ENCODE measurements at places on chromosomes 13 and 19. TPM values are rescaled to one million over a fixed set of nuclear protein-coding genes. Genes with fewer than 3 reads are reported as not detected.

Gene ZNF254
- total RNA-seq = 29.9 TPM

Gene CD37
- total RNA-seq = not detected

Gene DLL3
- 0.74 TPM for total RNA-seq

- H3K4me1 ChIP-seq = no peaks in the 10 kb centered on the region
- DNase-seq = no peak
- H3K27me3 ChIP-seq = no peaks in the 10 kb centered on the region
- no peaks in the 10 kb centered on the region for H3K36me3 ChIP-seq
- H3K4me3 ChIP-seq = no peak overlapping the region
Measured at GRCh38 chr13:51475727-51476501, 23.1 kb upstream of the INTS6 start.

DNA sequence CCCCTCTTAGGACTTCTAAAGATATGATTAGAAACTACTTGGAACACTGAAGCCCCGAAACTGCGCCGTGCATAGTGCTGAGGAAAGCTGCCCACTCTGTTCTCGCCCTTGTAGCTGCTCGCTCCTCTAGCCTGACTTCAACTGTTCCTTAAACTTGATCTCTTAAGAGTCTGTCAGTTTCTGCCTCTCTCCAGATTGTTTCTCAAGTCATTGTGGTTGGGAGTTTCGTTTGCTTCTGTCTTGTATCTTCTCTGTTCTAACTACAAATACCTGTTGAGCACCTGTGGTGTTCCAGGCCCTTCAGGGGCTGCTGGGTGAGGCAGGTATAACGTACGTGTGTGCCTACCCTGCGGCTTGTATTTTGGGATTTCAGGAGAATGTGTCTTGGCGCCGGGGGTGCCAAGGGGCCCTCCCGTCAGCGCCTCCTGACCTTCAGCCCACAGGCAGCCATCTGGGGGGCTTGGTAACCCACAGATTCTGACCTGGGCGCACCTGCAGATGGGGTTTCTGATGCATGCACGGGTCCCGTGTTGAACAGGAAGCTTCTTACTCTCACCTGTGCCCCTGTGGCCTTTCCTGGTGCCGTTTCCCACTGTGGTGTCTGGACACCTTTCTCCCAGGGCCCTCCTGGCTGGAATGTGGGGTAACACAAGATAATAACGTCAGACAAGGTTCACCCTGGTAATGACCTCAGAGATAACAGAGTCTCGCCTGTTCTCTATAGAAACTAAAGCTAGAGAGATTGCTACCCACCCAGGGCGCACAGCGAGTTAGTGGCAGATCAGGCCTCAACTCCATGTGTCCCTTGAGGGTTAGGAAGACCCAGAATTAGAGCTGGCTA lies 17.2 kb upstream of the DCUN1D2 start:
- H3K4me3 ChIP-seq = no peak overlapping the region
- peak overlapping the region; percentile 5 for H3K27ac ChIP-seq
- peaks cover under 1% of the 10 kb centered on the region for H3K4me1 ChIP-seq
- no peak for DNase-seq
- H3K36me3 ChIP-seq = peaks cover 21% of the 10 kb centered on the region

GRCh38 chr19:6766357-6767080 lies 716 bp downstream of the SH2D3A start:
- no peaks in the 10 kb centered on the region for H3K36me3 ChIP-seq
- peak overlapping the region; percentile 97 for H3K4me3 ChIP-seq
- peaks cover 30% of the 10 kb centered on the region for H3K27me3 ChIP-seq
- no peak for DNase-seq
- peaks cover 4% of the 10 kb centered on the region for H3K4me1 ChIP-seq

- no peaks in the 10 kb centered on the region for H3K4me1 ChIP-seq
- no peak overlapping the region for H3K27ac ChIP-seq
- H3K36me3 ChIP-seq = no peaks in the 10 kb centered on the region
- H3K27me3 ChIP-seq = no peaks in the 10 kb centered on the region
- DNase-seq = no peak
Measured at GRCh38 chr19:41808663-41809566, 12.5 kb downstream of the CEACAM3 start.

DNA sequence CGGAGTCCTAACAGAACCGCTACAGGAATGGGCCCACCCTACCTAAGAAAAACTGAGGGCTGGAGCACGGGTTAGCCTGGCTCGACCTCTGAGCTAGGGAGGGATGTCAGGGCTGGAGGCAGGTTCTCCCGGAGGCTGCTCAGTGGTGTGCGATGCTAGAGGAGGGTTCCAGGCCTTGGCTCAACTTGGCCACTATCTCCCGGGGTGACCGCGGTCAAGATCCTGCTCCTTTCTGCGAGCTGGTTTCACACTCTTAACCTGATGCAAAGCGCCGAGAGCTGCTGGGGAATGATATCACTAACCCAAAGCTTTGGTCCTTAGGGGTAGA lies 301 bp downstream of the POP4 start:
- H3K36me3 ChIP-seq = peaks cover 4% of the 10 kb centered on the region
- H3K27me3 ChIP-seq = peaks cover 3% of the 10 kb centered on the region
- peaks cover 16% of the 10 kb centered on the region for H3K4me1 ChIP-seq
- DNase-seq = no peak

- H3K4me3 ChIP-seq = no peak overlapping the region
- peaks cover 7% of the 10 kb centered on the region for H3K27me3 ChIP-seq
- peaks cover 10% of the 10 kb centered on the region for H3K4me1 ChIP-seq
Measured at GRCh38 chr19:30328096-30328495, 44.1 kb upstream of the ZNF536 start.

DNA sequence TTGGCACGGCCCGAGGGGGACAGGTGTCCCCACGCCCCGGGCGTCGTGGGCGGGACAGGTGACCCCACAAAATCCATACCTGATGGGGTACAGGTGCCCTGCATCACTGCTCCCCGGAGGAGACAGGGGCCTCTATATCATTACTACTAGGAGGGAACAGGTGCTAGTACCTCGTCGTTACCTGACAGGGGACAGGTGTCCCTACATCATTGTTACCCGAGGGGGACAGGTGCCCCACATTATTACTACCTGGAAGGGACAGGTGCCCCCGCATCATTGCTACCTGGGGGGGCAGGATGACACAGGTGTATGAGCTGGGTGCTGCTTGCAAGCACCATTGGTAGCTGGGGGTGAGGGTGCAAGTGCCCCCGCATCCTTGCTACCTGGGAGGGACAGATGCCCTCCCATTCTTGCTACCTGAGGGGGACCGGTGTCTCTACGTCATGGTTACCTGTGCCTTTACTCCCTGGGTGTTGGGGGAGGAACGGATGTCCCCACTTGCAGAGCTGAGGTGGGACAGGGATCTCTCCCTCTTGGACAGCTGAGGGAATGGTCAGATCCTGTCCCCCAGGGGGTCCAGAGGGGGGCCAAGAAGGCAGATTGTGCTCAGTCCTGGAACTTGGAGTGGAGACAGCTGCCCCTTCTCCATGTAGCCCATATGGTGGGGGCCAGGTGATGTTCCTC lies 620 bp downstream of the CRTC1 start:
- no peaks in the 10 kb centered on the region for H3K36me3 ChIP-seq
- H3K4me1 ChIP-seq = peaks cover 4% of the 10 kb centered on the region
- H3K27ac ChIP-seq = no peak overlapping the region
- H3K4me3 ChIP-seq = peak overlapping the region; percentile 80

- peaks cover 14% of the 10 kb centered on the region for H3K27me3 ChIP-seq
- no peaks in the 10 kb centered on the region for H3K36me3 ChIP-seq
- H3K4me3 ChIP-seq = no peak overlapping the region
- H3K4me1 ChIP-seq = no peaks in the 10 kb centered on the region
Measured at GRCh38 chr19:42023121-42023942, 29.3 kb upstream of the ATP1A3 start.
